ENCODE measurements at places on chromosomes 5 and 9.

DNA sequence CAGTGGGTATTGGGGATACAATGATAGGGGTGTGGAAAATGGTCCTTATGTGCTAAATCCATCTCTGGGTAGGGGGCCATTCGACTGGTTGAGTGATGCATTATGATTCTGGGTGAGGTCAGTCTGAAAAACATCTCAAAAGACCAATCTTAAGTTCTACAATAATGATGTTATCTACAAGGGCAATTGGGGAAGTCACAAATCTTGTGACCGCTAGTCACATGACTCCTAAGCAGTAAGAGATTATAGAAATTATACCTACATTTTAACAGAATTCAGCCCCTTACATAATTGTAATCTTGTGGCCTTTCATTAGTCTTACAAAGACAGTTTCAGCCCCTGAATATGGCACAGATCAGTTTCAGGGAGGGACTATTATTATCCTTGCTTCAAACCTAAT, 224.7 kb downstream of the PIK3R1 start:
- no peak for DNase-seq

GRCh38 chr5:143195491-143195890, 208.0 kb downstream of the NR3C1 start:
- DNase-seq: no peak

- DNase-seq: no peak
Measured at GRCh38 chr9:126439402-126439765, 112.8 kb downstream of the MVB12B start.

DNA sequence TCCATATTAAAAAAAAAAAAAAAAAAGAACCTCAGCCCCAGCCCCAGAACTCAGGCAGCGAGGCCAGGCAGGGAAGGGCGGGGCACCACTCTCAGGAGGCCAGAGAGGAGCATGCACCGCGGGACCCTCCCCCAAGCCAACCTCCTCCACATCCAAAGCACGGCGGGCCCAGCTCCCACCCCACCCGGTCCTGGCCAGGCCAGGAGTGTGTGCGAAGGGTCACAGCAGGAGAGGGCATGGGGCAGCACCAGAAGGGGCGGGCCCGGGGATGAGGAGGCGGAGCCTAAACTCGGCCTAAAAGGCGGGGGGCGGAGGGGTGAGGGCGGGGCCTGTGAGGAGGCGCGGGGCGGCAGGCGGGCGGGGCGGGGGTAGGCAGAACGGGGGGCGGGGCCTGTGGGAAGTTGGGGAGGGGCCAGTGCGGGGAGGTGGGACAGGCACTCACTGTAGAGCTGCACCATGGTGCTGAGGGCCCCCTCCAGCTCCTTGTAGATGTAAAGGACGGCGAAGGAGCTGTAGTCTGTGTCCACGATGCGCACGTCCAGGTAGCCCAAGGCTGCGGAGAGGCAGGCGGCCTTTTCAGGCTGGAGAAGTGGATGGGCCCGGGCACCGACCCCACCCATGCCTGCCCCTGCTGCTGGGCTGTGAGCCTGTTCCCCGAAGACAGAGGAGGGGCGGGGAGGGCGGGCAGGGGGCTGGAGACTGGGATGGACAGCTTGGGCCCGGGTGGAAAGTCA, 1.2 kb downstream of the LCN15 start:
- no peak for DNase-seq

DNA sequence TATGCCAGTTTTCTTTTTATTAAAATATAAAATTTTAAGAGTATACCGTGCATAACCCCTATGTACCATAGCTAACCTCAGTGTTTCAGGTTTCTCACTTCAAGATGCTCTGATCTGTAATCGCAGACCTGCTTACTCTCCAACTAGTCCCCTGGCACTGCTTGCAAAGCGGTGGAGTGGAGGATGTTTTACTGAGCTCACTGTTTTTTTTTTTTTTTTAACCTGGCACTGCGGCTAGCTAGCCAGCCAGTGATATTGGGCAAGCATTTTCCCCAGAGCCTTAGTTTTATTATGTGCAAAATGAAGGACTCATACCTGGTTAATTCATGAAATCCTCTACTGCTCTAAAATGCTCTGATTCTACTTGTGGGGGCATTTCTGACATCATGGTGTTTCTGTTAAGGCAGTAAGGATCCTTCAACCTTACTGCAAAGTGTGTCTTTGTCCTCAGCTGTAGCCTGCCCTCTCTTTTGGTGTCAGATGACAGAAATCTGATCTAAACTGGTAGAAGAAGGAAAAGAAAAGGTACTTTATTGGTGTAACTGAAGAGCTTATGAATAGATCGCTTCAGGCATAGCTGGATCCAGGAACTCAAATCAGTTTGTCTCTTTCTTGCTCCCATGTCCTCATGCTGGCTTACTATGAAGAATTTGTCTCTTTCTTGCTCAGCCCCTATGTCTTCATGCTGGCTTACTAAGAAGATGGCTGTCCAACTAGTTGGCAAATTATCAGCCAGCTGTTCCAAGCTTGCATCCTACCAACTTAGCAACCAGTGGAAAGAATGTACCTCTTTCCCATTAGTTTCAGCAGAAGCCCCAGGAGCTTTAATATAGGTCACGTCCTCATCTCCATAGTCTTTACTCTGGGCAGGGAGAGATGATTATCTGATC, 59.8 kb downstream of the DOCK2 start:
- DNase-seq: no peak
